ENCODE measurements at places on chromosomes 1 and 21.

DNA sequence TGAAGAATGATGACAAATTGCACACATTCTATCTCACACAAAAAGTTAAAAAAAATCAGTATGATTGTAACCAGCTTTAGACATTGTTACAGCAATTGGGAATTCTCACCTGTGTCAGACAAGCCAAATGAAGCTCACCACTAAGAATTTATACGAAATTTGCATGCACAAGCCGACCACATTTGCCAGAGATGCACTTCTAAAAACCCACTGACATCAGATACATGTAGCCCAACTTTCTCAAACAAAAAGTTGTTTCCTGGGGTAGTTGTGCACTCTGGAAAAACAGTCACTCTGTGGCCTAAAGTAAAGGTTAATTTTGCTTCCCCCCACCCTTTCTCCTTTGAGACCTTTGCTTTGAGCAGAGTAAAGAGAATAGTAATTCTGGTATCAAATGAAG is 67.9 kb upstream of the IL12RB2 start:
- no peak for DNase-seq

DNA sequence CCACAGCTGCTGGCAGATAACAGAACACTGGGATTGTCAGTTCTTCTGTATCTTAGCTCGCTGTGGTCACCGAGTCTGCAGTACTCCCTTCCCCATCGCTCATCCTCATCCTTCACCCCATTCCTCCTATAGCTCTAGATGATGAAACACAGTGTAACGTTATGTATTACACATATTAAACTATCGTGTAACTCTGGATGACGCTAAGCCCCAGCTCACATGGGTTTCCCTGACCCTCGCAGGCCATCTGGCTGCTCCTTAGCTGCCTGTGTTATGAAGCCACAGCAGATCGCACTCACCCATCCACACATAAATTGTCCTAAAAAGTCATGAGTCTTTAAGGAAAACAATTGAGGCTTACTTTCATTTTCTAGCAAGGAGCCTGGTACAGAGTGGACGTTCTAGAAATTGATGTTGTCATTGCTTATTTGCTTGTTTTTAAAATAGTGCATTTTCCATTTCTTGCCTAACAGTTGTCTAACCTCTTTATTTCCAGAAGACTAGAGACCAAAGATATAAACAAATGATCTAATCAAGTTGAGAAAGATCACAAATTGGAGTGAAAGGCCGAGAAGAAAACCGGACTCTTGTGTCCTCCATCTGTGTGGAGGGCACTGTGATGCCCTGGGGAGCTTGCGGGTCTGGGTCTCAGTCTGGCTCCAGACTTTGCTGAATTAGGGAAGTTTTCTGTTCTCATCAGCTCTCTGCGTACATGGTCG is 24.3 kb upstream of the PCP4 start:
- DNase-seq = peak; percentile 79

DNA sequence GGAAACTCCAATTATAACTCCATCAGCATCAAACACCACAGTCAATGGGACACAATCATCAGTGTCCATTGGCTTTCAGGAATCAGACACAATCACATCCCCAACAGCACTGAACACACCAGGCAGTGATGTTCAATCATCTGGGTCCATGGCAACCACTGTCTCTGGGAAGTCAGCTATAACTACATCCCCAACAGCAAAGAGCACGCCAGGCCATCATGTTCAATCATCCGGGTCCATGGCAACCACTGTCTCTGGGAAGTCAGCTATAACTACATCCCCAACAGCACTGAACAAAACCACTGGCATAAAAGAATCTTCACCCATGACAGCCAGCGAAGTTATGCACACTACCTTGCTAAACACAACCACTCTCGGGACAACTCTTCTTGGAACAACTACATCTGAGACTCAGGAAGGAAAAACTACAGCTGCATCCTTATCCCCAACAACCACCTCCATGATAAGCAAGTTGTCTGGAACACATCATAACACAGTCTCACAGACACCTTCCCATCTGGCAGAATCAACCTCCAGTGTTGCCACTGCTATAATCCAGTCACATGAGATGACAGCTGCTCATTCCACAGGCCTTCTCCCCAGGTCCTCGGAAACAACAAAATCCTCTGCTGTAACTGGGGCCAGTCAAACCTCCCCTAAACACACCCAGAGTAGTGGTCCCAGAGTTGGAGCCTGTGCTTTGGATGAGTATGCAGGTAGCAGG is 19.9 kb downstream of the CATSPER4 start:
- no peak for DNase-seq

GRCh38 chr1:26530895-26531598 is 1.5 kb downstream of the RPS6KA1 start:
- peak; percentile 49 for DNase-seq

DNA sequence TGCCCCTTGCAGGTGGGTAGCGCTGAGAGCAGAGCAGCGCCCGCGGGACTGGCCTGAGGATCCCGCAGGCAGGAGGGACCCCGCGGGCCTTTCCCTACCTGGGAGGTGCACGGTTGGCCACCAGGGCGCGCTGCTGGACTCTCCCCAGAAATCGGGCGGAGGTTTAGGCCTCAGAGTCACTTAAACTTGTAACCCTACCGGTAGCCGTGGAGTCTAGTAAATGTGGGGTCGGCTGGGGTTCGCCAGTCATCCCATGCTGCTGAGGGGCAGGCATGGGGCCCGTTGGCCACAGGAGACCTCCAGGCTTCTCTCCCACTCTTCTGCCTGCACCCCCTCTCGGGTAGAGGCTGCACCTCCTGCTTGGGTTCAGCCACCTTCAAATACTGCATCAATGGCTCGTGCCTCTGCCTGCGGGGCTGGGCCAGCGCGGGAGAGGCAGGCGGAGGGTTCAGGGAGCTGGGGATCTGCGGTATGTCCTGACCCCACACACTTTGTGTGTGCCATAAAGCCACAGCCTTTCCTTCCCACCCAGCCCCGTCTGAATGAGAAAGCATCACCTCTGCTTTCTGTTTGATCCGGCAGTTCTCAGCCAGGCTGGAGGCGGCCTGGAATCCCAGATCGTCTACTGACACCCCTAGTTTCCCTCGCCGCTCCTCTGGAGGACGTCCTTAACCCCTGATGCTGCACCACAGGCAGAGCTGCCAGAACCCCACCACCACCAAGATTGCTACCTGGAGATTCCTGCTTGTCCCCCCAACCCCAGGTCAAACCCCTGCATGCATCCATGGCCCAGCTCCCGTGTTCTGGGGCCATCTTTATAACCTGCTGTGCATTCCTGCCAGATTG is 12.3 kb upstream of the GSTM4 start:
- DNase-seq = peak; percentile 69

DNA sequence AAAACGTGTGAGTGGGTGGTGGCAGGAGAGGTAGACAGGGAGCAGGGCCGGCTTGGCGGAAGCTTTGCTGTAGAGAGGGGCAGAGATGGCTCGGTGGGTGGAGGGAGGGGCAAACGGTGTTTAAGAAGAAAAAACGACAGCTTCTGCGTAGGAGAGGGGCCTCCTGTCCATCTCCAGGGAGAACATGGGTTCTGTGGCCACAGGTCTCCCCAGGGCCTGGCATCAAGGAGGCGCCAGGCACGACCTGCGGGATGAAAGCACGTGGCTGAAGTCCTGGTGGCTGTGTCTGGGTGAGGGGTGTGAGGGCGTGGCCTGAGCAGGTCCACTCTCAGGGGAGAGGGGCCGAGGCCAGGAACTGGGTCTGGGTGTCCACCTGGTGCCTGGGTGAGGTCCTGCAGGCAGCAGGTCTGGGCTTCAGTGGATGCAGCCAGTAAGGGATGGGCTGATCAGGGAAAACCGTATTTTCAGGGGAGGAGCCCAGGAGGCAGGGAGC is 940 bp upstream of the PRKCZ start:
- no peak for DNase-seq

- DNase-seq = peak; percentile 23
These were observed 252.7 kb downstream of the LRRC40 start for GRCh38 chr1:69952676-69953075.

- DNase-seq = no peak
These were observed 5.5 kb downstream of the EFNA3 start for GRCh38 chr1:155083865-155084721.

DNA sequence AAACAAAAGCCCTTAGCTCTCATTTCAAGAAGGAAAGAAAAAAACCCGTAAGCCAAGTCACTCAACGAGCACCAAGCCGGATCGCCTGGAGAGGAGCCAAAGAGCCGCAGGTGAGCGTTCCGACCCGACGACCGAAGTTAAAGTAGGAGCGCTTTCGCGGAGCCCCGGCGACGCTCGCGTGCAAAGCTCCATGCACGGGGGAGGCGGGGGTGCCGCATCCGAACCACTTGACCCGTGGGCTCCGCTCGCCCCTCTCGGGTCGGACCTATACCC is 382 bp downstream of the GPBP1L1 start:
- peak; percentile 8 for DNase-seq

DNA sequence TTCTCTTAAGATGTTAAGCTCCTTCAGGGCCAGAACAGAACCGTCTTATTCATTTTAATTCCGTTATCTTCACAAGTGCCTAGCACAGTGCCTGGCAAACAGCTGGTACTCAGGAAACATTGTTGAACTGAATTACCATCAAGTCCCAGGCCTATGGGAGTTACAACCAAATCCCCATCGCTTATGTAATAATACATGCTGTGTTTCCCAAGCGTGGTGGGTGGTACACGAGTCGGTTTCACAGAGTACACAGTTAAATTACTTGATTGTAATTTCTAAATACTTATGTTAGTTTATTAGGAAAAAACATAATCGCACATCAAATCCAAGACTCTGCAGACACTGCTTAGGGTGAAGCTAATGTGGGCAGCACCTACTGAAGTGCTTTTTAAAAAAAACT is 1.0 kb downstream of the ANGEL2 start:
- DNase-seq = peak; percentile 4

- no peak for DNase-seq
These were observed 10.7 kb downstream of the GPR157 start for GRCh38 chr1:9118186-9118585.

- DNase-seq = no peak
These were observed 5.0 kb downstream of the ZNF691 start for GRCh38 chr1:42851420-42851819.

GRCh38 chr1:32334274-32334861 is 1.7 kb downstream of the MARCKSL1 start:
- DNase-seq = no peak

GRCh38 chr1:165109013-165109412 is 247.5 kb downstream of the LMX1A start:
- no peak for DNase-seq

DNA sequence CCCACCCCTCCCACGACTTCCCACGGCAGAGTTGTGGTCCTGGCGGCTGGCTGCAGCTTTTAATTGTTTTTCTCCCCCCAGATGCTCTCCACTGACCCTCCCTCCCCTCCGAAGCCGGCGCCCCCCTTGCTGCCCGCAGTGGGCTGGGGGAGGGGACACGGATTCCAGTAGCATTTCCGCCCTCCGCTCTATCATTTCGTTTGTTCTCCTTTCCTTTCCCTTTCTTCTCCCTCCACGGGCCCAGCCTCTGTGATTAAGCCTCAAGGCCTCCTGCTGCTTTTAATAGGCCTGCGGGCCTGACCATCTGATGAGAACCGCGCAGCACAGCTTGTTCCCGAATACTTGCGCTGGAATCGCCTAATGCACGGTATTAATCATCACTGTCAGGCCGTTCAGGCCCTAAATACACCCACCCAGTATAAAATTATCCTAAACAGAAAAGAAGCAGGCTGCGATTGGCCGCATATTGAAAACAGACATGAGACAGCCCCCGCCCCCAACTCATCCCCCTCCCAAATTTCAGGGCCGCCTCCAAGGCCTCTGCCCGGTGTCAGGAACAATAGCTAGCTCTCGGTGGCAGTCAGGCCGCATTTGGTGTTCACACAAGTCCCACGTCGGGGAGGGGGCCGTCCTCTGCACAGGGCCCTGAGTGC is 102.0 kb upstream of the ARHGEF16 start:
- peak; percentile 89 for DNase-seq

DNA sequence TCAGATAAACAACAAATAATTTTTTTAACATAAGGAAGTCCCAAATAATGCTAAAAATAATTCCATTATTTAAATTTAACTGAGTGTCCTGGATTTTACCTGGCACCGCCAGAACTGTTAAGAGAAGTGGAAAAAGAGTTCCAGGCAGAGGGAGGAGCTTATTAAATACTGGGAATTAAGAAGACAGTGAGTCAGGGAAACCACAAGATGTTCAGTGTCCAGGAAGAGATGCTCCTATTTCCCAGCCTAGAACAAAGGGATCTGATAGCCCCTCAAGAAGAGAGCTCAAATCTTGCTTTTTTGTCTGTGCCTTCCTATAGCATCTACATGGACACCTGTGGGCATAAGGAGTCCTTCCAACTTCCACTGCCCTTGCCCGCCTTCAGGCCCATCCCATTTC is 85.9 kb downstream of the PGM1 start:
- peak; percentile 52 for DNase-seq

DNA sequence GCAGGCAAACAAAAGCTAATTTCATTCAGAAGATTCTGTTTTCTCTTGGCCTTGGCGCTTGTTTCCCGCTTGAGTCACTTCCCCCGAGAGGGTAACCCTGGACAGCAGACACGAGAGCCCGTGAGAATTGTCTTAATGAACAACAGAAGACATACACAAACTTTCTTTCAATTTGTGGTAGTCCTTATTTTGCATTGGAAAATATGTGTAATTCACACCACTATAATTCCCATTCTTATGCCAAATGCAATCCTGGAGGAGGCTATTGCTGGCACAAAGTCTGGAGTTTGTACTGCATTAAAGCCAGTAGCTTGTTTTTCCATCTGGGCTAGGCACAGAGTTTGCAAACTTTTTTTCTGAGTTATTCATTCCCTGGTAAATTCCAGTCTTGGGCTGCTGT is 109.8 kb upstream of the IVNS1ABP start:
- peak; percentile 52 for DNase-seq

GRCh38 chr1:147210987-147211386 is 14.2 kb downstream of the FMO5 start:
- DNase-seq = no peak
